ENCODE measurements at places on chromosomes 12 and 14.
A peak's percentile ranks its signal among the peaks of the same experiment; 100 is the strongest.

- DNase-seq, result peak; percentile 41
Observed at GRCh38 chr12:67892259-67893021, 96.8 kb upstream of the IFNG-AS1 start.

GRCh38 chr12:132182711-132183365 is 38.6 kb downstream of the NOC4L start:
- DNase-seq, result no peak

DNA sequence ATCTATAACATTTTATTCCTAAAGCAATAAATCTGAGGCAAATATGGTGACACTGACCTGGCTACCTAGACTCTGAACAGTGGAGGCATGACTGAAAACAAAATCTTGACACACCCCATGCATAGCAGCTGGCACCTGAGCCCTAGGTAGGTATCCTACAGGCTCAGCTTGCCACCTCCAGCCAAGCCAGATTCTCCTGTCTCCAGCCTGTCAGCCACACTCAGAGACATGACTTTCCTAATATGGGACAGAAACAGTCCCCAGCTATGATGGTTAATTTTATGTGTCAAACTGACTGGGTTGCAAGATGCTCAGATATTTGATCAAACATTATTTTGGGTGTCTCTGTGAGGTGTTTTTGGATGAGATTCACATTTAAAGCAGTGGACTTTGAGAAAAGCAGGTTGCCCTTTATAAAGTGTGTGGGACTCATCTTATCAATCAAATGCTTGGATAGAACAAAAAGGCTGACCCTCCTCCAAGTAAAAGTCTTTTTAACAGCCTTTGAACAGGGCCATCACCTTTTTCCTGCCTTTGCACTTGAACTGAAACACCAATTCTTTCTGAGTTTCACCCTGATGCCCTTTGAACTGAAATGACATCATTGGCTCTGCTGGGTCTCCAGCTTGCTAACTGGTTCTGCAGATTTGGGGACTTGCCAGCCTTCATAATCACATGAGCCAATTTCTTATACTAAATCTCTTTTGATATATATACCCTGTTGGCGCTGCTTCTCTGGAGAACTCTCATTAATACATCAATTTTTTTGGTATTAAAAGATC is 125.4 kb downstream of the LLPH start:
- no peak for DNase-seq

DNA sequence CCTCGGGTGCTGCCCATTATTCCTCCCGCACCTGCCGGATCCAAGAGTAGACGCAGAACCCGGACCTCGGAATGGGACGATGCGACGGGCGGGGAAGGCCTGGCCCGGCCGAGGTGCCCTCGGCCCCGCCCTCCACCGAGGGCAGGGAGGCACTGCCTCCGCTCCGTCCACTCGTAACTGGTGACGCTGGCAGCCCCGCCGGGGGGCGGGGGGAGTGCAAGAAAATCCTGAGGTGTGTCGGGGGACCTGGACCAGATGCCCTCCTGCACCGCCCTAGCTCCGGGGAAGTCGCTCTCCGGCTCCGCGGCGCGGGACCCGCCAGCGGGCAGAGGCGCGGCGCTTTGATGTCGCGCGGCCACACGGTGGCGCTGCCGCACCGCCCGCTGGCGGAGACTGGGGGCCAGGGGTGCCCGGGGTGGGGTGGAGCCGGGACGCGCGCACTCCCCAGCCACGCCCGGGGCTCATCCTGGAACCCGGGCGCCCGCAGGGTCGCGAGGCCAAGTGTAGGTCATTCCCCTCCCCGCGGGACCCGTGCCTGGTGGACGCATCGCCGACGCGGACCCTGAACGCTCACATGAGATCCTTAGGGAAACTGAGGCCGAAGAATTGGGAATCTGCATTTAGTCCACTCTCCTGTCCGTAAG is 202.8 kb downstream of the TTC8 start:
- no peak for DNase-seq

GRCh38 chr12:130825771-130826150 is 13.3 kb downstream of the STX2 start:
- no peak for DNase-seq

- DNase-seq, result no peak
Observed at GRCh38 chr12:22628228-22628627, 3.3 kb downstream of the ETNK1 start.

DNA sequence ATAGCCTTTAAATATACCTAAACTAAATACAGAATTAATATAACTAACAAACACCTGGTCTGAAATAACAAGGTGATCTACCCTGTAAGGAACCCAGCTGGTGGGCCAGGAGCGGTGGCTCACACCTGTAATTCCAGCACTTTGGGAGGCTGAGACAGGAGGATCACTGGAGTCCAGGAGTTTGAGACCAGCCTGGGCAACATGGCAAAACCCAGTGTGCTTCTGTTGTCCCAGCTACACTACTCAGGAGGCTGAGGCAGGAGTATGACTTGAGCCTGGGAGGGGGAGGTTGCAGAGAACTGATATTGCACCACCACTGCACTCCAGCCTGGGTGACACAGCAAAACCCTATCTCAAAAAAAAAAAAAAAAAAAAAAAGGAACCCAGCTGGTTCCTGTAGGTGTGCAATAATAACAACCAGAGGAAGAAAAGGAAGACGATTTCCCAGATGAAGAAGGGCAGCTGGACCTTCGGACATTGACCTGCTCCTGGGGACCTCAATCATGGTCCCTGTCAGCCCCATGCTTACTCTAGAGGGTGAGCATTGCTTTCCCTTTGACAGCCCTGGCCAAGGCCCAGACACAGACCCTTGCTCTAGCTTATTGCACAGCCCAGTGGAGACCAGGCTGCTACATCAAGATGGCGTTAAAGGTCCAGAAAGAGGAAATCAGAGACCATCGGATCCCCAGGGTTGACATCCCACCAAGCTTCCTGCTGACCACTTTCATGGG is 5.4 kb downstream of the FOS start:
- no peak for DNase-seq

DNA sequence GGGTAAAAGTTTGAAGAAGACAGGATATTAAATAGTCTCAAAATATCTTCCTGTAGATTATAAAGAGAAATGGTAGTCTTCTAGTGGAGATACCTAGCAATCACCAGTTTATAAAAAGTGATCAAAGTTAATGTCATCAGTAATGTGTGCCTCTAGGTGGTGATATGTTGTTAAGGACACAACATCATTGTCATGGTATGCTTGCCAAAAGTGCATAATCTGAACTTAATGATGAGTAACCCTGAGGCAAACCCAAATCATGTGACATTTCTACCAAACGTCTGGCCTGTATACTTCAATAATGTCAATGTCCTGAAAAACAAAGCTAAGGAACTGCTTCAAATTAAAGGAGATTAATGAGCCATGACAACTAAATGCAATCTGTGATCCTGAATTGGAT is 214.7 kb downstream of the PHLDA1 start:
- DNase-seq, result peak; percentile 35

DNA sequence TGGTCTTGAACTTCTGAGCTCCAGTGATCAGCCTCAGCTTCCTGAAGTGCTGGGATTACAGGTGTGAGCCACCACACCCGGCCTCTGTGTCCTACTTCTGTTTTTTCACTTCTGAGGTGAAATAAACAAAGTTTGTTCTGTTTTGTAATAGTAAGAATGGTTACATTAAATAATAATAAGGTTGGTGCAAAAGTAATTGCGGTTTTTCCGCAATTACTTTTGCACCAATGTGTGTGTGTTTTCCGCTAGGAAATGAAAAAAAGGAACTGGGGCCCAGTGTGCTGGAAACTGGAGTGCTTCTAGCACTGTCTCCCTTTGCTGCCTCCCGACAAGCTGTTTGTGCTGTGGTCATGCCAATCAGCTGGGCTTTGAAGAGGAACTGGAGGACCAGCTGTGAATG is 140.9 kb downstream of the NTS start:
- DNase-seq, result no peak

All from NCI-H524 treated with DMSO at 0.1 percent for 48 hours (cell line).